Activated CD8-positive, alpha-beta memory T cell treated with anti-CD3 and anti-CD28 coated beads, Interleukin-2, amount 10 ng/mL, durations not matched to agents 7 days and 5 days (primary cell): ENCODE measurements at places on chromosomes 5 and 9. TPM values are rescaled to one million over a fixed set of nuclear protein-coding genes. Genes with fewer than 3 reads are reported as not detected.

DNA sequence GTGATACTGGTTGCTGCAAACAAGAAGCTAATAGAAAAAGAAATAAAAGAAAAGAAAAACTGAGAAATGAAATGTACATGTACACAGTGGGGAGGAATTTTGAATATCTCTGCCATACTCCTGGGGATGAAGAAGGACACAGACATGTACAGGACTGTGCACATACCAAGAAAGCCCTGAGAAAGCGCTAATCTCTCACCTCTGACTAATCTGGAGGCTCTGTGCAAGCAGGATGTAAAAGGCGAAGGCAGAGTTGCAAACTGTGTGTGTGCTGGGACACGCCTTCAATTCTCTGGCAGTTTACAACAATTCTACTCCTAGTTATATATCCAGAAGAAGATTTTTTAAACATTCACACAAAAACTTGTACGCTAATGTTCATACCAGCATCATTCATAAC is 211.4 kb downstream of the KIAA0825 start:
- H3K36me3 ChIP-seq: peaks cover 3% of the 10 kb centered on the region
- H3K4me1 ChIP-seq: no peaks in the 10 kb centered on the region
- DNase-seq: no peak
- no peaks in the 10 kb centered on the region for H3K27me3 ChIP-seq
- H3K27ac ChIP-seq: no peak overlapping the region

GRCh38 chr5:176899946-176900779 is 1.0 kb upstream of the HK3 start:
- no peak overlapping the region for H3K4me3 ChIP-seq
- H3K4me1 ChIP-seq: peaks cover 32% of the 10 kb centered on the region

Gene ARID3C
- 0.26 TPM for total RNA-seq

Gene TMEM232
- total RNA-seq: 0.28 TPM

- H3K36me3 ChIP-seq: no peaks in the 10 kb centered on the region
- no peaks in the 10 kb centered on the region for H3K4me1 ChIP-seq
- DNase-seq: no peak
Observed at GRCh38 chr9:113492343-113493202, 29.0 kb downstream of the RGS3 start.

GRCh38 chr9:23526806-23527205 is 299.2 kb downstream of the ELAVL2 start:
- H3K27me3 ChIP-seq: no peaks in the 10 kb centered on the region
- DNase-seq: no peak
- no peak overlapping the region for H3K4me3 ChIP-seq
- H3K4me1 ChIP-seq: no peaks in the 10 kb centered on the region
- H3K27ac ChIP-seq: no peak overlapping the region

- peaks cover 30% of the 10 kb centered on the region for H3K4me1 ChIP-seq
- peaks cover 60% of the 10 kb centered on the region for H3K36me3 ChIP-seq
- no peak for DNase-seq
- no peak overlapping the region for H3K4me3 ChIP-seq
- no peak overlapping the region for H3K27ac ChIP-seq
- H3K27me3 ChIP-seq: no peaks in the 10 kb centered on the region
Observed at GRCh38 chr5:96986450-96986849, 50.6 kb downstream of the LNPEP start.

Gene AIF1L
- total RNA-seq: 0.12 TPM

DNA sequence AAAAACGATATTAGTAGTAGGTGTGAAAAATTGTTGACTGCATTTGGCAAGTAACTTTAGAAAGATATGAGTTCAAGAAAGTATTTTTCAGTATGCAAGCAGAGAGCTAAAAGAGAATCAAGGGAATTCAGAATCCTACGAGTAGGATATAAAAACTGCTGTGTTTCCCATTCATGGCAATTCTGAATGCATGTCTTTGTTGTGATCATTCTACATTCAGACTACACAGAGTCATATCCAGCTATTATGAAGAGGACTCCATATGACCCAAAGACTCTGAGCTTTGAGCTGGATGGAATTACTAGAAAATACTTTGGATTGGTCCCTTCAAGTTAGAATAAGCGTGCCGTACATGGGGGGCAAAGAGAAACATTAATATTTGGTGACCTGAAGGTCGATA is 12.0 kb downstream of the IFNE start:
- peaks cover 23% of the 10 kb centered on the region for H3K27me3 ChIP-seq
- DNase-seq: no peak
- no peak overlapping the region for H3K4me3 ChIP-seq
- no peaks in the 10 kb centered on the region for H3K36me3 ChIP-seq

- H3K36me3 ChIP-seq: no peaks in the 10 kb centered on the region
- no peak overlapping the region for H3K27ac ChIP-seq
- H3K4me3 ChIP-seq: no peak overlapping the region
- no peaks in the 10 kb centered on the region for H3K27me3 ChIP-seq
- no peak for DNase-seq
Observed at GRCh38 chr5:99646011-99646647, 717.3 kb upstream of the CHD1 start.

- peaks cover 2% of the 10 kb centered on the region for H3K4me1 ChIP-seq
- no peak for DNase-seq
- no peak overlapping the region for H3K27ac ChIP-seq
- H3K27me3 ChIP-seq: no peaks in the 10 kb centered on the region
- H3K4me3 ChIP-seq: no peak overlapping the region
Observed at GRCh38 chr9:37923118-37923795, 19.3 kb upstream of the SLC25A51 start.

Gene PCDHA1
- total RNA-seq: not detected

- H3K27me3 ChIP-seq: peaks cover 66% of the 10 kb centered on the region
- H3K4me3 ChIP-seq: peak overlapping the region; percentile 52
- peaks cover 26% of the 10 kb centered on the region for H3K4me1 ChIP-seq
- peak; percentile 93 for DNase-seq
- no peaks in the 10 kb centered on the region for H3K36me3 ChIP-seq
Observed at GRCh38 chr9:129258124-129258822, 80.2 kb upstream of the IER5L start.

- H3K27me3 ChIP-seq: peaks cover 6% of the 10 kb centered on the region
- H3K4me1 ChIP-seq: peaks cover 19% of the 10 kb centered on the region
- H3K36me3 ChIP-seq: no peaks in the 10 kb centered on the region
- DNase-seq: no peak
- peak overlapping the region; percentile 80 for H3K4me3 ChIP-seq
Observed at GRCh38 chr5:88502179-88503040, 233.8 kb upstream of the TMEM161B start.

- no peak overlapping the region for H3K27ac ChIP-seq
- peaks cover 21% of the 10 kb centered on the region for H3K36me3 ChIP-seq
- peaks cover 4% of the 10 kb centered on the region for H3K4me1 ChIP-seq
- H3K4me3 ChIP-seq: no peak overlapping the region
- peak; percentile 34 for DNase-seq
- H3K27me3 ChIP-seq: peaks cover 4% of the 10 kb centered on the region
Observed at GRCh38 chr5:133108481-133108921, 56.7 kb downstream of the HSPA4 start.
